ENCODE measurements at places on chromosomes 5 and 9.

GRCh38 chr5:2538169-2538568, 213.3 kb downstream of the IRX2 start:
- DNase-seq, result no peak

- no peak for DNase-seq
Observed at GRCh38 chr9:130845901-130846481, 10.9 kb downstream of the ABL1 start.

DNA sequence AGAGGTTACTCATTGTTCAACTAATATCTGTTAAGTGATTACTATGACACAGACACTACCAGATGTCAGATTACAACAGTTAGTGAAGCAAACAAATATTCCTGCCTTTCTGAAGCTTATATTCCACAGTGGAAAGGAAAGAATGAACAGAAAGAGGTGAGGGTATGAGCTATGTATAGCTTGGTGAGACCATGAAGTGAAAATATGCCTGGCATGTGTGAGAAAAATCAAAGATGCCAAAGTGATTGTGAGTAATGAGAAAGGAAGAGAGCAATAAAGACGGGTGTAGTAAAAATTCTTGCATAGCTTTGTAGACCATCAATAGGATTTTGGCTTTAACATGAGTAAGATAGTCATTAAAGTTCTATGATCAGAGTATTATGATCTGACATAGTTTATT, 734.5 kb upstream of the NUDT12 start:
- no peak for DNase-seq

GRCh38 chr9:120701248-120701647, 13.0 kb downstream of the MEGF9 start:
- DNase-seq, result no peak

DNA sequence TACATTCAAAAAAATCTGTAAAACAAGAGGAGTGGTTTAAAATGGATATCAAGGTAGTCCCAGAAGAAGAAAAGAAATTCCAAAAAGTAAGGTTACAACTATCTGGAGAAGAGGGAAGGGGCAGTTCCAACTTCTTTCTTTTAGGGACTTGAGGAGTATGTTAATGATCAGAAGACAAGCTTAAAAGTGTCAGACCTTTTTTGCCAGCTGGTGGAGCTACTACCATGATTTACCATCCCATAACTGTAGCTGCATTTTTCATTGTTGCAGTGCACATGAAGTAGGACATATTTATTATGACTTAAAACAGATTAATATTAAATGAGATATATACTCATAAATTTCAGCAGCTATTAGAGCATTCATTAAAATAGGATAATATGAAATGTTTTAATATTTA, 158.5 kb upstream of the RGS7BP start:
- no peak for DNase-seq

GRCh38 chr9:137076636-137077009, 694 bp upstream of the UAP1L1 start:
- DNase-seq, result no peak

DNA sequence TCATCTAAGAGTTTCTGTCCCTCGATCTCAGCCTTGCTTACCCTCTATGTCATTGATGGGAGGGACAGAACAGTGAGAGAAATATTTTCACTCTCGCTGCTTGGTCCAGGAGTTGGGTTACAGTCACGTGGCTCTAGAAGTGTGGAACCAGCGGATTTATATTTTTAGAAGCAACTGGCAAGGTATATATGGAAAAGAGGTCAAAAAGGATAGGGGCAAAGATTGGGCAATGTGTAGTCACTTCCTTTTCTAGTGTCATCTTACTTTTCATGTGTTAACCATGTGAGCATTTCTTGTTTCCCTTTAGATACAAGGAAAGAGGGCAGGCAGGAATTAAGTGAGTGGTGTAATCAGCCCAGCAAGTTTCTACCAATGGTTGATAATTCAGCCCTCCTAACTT, 111.5 kb upstream of the ZNF366 start:
- no peak for DNase-seq

GRCh38 chr9:93486268-93486667, 32.9 kb upstream of the FAM120AOS start:
- no peak for DNase-seq

- DNase-seq, result no peak
Observed at GRCh38 chr9:96050048-96050860, 174.8 kb downstream of the ERCC6L2 start.

GRCh38 chr9:108950168-108950567, 16.0 kb downstream of the ABITRAM start:
- no peak for DNase-seq

Data from activated CD4-positive, alpha-beta T cell treated with anti-CD3 and anti-CD28 coated beads, Interleukin-10, Interleukin-2, amounts not matched to agents 100 ng/mL and 50 ng/mL, durations not matched to agents 16 hours and 8 hours (primary cell).